Esophagus muscularis mucosa (tissue), 4 donors: ENCODE measurements at places on chromosomes 3 and 15. TPM values are rescaled to one million over a fixed set of nuclear protein-coding genes. Genes with fewer than 3 reads are reported as not detected.

Gene TMOD3
- 23.8 TPM for total RNA-seq

Gene TRIM71
- total RNA-seq, result not detected

Gene CDCP1
- 6.4 TPM for total RNA-seq

Gene RASL12
- total RNA-seq, result 216 TPM

Gene FOXB1
- not detected for total RNA-seq

- no peaks in the 10 kb centered on the region for H3K36me3 ChIP-seq
- no peak for DNase-seq
- peak overlapping the region; percentile 75 for H3K4me3 ChIP-seq
- peaks cover 41% of the 10 kb centered on the region for H3K4me1 ChIP-seq
Measured at GRCh38 chr3:71062952-71063772, 520.4 kb downstream of the FOXP1 start.

- H3K4me1 ChIP-seq, result peaks cover 10% of the 10 kb centered on the region
- no peak for DNase-seq
- no peak overlapping the region for H3K27ac ChIP-seq
- H3K36me3 ChIP-seq, result peaks cover 57% of the 10 kb centered on the region
Measured at GRCh38 chr15:89888214-89888804, 5.5 kb downstream of the AP3S2 start.

DNA sequence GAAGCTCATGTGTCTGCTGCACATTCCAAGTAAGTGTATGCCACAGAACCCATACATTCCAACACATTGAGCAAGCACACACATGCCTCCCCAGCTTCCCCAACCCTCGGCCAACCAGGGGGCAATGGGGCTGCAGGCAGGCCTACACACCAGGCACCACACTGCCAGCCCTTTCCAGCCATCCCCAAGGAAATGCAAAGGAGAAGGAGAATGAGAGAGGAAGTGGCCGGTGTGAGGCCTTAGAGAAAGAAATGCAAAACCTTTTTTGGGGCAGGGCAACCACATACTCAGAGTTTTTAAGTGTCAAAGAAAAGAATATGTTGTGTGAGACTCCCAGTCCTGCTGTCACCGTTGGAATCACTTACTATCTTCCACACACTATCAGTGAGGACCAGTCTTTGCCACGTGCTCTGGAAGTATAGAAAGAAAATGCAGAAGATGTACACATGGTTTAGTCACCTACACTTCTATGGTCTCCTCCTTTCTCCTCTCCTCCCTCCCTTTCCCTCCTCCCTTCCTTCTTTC is 11.1 kb downstream of the IGF2BP2 start:
- H3K4me3 ChIP-seq, result no peak overlapping the region
- DNase-seq, result no peak
- no peaks in the 10 kb centered on the region for H3K36me3 ChIP-seq
- H3K4me1 ChIP-seq, result no peaks in the 10 kb centered on the region
- H3K27me3 ChIP-seq, result no peaks in the 10 kb centered on the region

GRCh38 chr3:61181874-61182273 is 69.4 kb downstream of the FHIT start:
- H3K4me3 ChIP-seq, result no peak overlapping the region
- no peaks in the 10 kb centered on the region for H3K4me1 ChIP-seq
- no peak for DNase-seq

DNA sequence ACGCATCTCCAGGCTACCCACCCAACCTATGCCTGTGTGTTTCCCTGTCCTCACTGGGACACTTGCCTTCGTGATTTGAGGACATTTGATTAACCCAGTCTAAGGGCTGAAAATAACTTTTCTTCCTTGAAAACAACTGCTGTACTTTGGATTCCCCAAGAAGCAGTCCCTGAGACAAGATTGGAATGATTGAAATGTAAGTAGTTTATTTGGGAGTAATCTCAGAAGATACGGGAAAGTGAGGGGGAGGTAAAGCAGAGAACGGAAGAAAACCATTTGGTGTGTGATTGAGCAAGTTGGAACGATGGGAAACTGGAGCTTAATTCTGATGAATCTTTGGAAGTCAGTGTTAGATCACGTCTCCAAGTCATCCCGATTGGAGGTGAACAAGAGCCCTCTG is 143.8 kb upstream of the LMCD1 start:
- DNase-seq, result no peak
- H3K4me3 ChIP-seq, result no peak overlapping the region
- no peaks in the 10 kb centered on the region for H3K4me1 ChIP-seq
- H3K27me3 ChIP-seq, result no peaks in the 10 kb centered on the region

DNA sequence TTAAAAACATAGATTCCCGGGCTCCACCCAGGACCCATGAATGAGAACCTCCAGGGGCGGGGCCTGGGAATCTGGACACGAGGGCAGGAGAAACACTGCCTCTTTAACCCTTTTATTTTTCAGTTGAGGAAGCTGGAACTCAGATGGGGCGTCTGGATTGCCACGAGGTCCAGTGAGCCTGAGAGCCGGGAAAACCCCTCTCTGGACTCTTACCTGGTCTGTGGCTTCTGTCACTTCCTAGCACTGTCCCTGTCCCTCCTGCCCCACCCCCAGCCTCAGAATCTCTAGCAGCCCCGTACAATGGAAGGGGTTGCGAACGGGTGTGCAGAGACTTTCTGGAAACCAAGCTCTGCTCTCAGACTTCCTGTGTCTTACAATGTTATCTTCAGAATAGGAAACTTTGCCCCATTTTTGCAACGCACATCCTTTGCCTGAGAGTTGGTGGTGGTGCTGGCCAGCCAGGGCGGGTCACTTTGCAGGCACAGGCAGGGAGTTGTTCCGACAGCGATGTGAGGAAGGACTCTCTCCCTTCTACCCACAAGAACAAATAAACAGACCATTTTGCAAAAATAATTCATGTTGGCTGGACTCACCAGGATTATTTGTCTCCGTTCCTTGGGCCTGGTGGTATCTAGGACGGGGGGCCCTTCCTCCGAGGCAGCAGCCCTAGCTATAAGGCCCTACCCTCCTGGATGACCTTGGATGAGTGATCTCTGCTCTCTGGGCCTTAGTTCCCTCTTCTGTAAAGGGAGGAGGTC is 59.1 kb downstream of the SMAD6 start:
- H3K4me1 ChIP-seq, result peaks cover 61% of the 10 kb centered on the region
- H3K4me3 ChIP-seq, result no peak overlapping the region
- no peak for DNase-seq

- no peaks in the 10 kb centered on the region for H3K36me3 ChIP-seq
- DNase-seq, result no peak
- no peak overlapping the region for H3K27ac ChIP-seq
- H3K4me3 ChIP-seq, result no peak overlapping the region
- H3K4me1 ChIP-seq, result peaks cover 27% of the 10 kb centered on the region
Measured at GRCh38 chr15:58517682-58518525, 86.1 kb downstream of the LIPC start.

GRCh38 chr3:16668776-16669545 is 63.7 kb upstream of the DAZL start:
- H3K4me3 ChIP-seq, result no peak overlapping the region
- no peaks in the 10 kb centered on the region for H3K36me3 ChIP-seq
- DNase-seq, result no peak
- peaks cover 9% of the 10 kb centered on the region for H3K27me3 ChIP-seq
- H3K27ac ChIP-seq, result no peak overlapping the region

DNA sequence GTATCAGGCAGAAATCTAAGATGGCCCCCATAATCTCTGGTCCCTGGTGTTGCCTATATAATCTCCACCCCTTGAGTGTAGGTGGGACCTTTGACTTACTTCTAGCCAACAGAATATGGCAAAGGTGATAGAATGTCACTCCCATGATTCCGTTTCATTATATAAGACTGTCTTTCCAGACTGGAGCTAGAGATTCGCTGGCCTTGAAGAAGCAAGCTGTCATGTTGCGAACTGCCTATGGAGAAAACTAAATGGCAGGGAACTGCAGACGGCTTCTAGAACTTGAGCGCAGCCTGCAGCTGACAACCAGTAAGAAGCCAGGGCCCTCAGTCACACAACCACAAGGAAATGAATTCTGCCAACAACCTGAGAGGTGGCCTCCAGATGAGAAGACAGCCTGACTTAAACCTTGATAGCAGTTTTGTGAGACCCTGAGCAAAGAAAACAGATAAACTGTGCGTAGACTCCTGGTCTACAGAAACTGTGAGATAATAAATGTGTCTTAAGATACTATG is 2.2 kb upstream of the KPNA1 start:
- no peak overlapping the region for H3K4me3 ChIP-seq
- no peaks in the 10 kb centered on the region for H3K27me3 ChIP-seq
- no peak for DNase-seq
- H3K4me1 ChIP-seq, result peaks cover 18% of the 10 kb centered on the region

- H3K4me3 ChIP-seq, result no peak overlapping the region
- DNase-seq, result no peak
- H3K4me1 ChIP-seq, result no peaks in the 10 kb centered on the region
- H3K36me3 ChIP-seq, result no peaks in the 10 kb centered on the region
- H3K27ac ChIP-seq, result no peak overlapping the region
Measured at GRCh38 chr3:179107617-179108016, 36.0 kb upstream of the ZMAT3 start.

DNA sequence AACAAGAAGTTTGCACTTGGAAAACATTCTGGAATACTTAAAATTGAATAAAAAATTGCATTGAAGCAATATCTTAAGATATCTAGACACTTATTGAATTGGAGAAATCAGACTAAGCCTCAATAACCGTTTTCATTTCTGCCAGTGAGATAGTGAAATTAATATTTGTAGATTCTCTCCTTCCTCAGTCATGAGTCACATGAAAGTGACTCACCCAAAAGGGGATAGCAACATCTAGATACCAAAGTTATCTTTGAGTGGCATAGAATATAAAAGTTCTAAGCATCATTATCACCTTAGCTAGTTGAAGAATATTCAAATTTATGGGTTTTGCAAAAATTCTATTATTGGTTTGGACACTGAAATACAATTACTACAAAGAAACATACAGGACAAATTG is 614.8 kb upstream of the ZNF717 start:
- no peak overlapping the region for H3K4me3 ChIP-seq
- DNase-seq, result no peak
- H3K4me1 ChIP-seq, result no peaks in the 10 kb centered on the region
- no peak overlapping the region for H3K27ac ChIP-seq
- H3K27me3 ChIP-seq, result no peaks in the 10 kb centered on the region

DNA sequence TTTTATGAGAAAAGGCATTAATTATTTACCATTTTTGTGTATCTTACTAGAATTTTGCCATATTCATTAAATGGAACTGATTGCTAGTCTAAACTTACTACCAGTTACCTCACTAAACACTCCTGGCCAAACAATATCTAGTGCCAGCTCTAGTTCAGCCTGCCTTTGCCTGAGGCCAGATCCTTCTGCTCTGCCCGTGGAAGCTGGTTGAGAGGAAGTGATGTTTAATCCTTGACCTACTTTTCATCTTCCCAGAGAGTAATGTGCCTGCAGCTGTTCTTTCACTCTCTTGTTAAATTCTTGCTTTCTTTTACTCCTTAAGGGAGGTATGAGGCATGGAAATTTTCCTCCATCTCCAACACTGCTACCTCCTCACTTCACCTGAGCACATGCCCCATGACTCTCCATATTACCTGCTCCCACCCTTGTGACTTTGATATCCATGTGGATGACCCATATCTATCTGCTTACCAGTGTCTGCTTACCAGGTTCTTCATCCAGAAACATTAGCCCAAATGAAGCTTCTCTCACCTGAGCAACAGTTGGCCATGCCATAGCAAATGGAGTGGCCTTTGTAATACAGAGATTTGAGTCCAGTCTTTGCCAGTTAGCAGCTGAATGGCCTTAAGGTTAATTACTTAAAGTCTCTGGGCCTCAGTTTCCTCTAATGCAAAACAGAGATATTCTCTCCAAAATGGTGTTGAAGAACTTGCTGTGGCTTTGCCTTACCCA is 53.4 kb downstream of the UBE2E1 start:
- no peaks in the 10 kb centered on the region for H3K36me3 ChIP-seq
- DNase-seq, result no peak
- no peak overlapping the region for H3K4me3 ChIP-seq
- H3K27ac ChIP-seq, result peak overlapping the region; percentile 34
- H3K4me1 ChIP-seq, result peaks cover 32% of the 10 kb centered on the region
- no peaks in the 10 kb centered on the region for H3K27me3 ChIP-seq

DNA sequence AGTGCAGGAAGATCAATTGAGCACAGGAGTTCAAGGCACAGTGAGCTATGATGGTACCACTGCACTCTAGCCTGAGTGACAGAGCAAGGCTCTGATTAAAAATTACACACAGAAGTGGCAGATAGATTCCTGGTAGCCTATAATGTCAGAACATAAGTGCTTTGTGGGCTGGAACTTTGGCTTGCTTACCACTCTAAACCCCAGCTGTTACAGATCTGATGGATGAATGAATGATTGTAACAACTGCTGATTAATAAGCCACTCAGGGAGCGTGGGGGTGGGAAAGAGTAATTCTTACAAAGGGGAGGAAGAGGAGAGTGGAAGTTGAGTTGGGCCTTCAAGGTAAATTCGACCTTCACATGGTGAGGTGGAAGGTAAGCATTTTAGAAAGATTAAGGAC is 40.9 kb upstream of the PTPN23 start:
- no peak overlapping the region for H3K27ac ChIP-seq
- H3K4me1 ChIP-seq, result no peaks in the 10 kb centered on the region
- no peak for DNase-seq
- H3K36me3 ChIP-seq, result peaks cover 99% of the 10 kb centered on the region

DNA sequence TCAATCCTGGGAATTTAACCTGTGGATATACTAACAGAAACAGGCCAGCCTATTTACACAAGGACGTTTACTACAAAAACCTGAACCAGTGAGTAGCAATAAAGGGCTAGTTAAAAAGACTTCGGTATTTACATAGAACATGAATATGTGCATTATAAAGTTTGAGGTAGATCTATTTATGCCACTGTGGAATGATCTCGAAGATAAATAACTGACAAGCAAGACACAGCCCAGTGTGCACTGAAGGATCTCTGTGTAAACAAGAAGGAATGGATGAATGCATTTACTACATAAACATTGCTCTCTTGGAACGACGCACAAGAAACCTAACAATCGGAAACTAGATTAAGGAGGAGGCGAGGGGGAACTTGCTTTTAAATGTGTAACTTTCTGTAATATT is 132.0 kb upstream of the NSMCE3 start:
- H3K4me1 ChIP-seq, result no peaks in the 10 kb centered on the region
- no peak overlapping the region for H3K27ac ChIP-seq
- no peaks in the 10 kb centered on the region for H3K36me3 ChIP-seq
- no peaks in the 10 kb centered on the region for H3K27me3 ChIP-seq
- H3K4me3 ChIP-seq, result no peak overlapping the region

DNA sequence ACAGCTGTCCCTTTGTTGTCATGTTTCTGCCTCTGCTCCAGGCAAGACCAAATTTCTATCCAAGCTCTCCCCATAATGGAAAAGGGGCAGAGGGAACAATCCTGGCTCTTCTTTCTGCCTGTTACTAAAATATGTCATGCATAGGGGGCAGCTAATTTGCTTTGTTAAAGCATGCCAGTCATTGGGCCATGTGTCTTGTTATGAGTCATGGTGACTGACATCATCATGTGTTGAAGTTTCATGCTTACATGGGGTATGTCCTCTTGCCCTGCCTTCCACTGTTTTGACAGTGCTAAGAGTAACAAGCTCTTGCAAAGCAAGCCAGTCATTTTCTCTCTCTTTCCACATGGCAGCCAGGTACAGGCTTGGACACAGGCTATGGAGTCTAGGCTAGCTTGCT is 268.9 kb downstream of the GABRB3 start:
- no peak overlapping the region for H3K4me3 ChIP-seq
- no peaks in the 10 kb centered on the region for H3K27me3 ChIP-seq
- no peaks in the 10 kb centered on the region for H3K4me1 ChIP-seq
- no peak overlapping the region for H3K27ac ChIP-seq
- DNase-seq, result no peak
- no peaks in the 10 kb centered on the region for H3K36me3 ChIP-seq
